Activated T-helper 1 cell treated with Interleukin-2 at 50 U/mL for 16 hours (primary cell): ENCODE measurements at places on chromosomes 1 and 21.

DNA sequence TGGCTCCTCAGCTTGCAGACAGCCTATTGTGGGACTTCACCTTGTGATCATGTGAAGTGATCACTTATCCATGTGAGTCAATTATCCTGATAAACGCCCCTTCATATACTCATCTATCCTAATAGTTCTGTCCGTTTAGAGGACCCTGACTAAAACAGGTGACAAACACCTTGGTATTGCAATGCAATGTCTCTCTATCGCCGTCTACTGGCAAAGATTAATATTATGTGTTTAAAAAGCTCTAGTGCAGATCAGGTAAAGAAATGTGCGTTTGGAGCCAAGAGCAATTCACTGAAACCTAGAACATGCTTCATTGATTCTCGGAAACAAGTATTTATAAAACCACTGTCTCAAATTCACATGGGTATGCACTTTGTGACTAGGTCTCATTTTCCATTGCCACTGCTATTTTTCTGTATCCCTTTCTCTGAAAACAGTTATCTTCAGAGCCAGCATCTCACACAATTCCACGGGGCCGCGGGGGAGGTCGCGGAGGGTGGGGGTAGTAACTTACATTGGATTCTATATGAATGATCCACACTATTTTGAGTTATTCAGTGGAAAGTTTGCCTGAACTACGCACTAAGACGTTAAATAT is 554.6 kb upstream of the NCAM2 start:
- no peak for DNase-seq

GRCh38 chr1:38786040-38786436 is 73.5 kb downstream of the RRAGC start:
- DNase-seq: no peak

GRCh38 chr1:175417316-175417715 is 224.7 kb upstream of the KIAA0040 start:
- no peak for DNase-seq

GRCh38 chr1:57252597-57253294 is 171.1 kb downstream of the DAB1 start:
- no peak for DNase-seq

DNA sequence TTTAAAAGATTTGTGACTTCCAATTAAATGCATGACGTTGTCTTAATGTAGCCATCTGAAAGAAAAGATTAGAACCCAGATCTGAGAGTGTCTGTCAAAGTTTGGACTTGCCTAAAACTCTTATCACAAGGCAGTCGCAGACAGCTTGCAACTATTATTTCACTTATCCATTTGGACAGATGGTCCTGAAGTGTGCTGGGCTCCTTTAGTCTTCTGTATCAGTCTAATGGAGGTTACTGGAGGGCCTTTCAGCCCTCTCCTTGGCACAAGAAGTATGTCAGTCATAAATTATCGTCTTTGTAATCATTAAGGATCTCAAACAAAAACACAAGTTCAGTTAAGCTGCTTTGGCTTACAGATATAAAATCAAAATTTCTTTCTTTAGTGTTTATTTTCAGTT is 15.5 kb downstream of the PROX1 start:
- DNase-seq: no peak

DNA sequence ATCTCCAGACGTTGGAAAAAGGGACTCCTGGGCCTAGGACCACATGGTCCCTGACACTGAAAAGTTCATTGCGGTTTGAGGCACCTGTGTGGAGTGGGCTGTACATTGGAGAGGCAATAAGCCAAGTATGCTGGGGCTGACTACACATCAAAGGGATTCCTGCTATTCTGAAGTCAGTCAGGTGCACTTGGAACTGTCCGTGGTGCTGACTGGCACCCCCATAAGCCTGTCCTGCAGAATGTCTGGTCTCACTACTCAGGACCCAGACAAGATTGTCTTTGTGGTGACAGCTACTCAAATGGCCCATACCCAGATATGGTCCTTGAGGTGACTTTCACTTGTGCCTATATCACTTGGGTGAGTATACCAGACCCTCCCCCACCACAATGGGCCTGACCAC is 150.6 kb downstream of the RWDD3 start:
- no peak for DNase-seq

GRCh38 chr1:22639286-22639685 is 2.9 kb downstream of the C1QA start:
- no peak for DNase-seq

- DNase-seq: no peak
Measured at GRCh38 chr1:192580351-192580962, 4.9 kb downstream of the RGS1 start.

- no peak for DNase-seq
Measured at GRCh38 chr1:243706563-243706962, 143.5 kb downstream of the AKT3 start.

- no peak for DNase-seq
Measured at GRCh38 chr1:183205196-183205781, 19.2 kb downstream of the LAMC2 start.

GRCh38 chr1:221742555-221743415 is 896 bp upstream of the DUSP10 start:
- DNase-seq: peak; percentile 67

- no peak for DNase-seq
Measured at GRCh38 chr1:46401964-46402626, 8.0 kb downstream of the FAAH start.
